ENCODE measurements at places on chromosomes 1 and 21.

DNA sequence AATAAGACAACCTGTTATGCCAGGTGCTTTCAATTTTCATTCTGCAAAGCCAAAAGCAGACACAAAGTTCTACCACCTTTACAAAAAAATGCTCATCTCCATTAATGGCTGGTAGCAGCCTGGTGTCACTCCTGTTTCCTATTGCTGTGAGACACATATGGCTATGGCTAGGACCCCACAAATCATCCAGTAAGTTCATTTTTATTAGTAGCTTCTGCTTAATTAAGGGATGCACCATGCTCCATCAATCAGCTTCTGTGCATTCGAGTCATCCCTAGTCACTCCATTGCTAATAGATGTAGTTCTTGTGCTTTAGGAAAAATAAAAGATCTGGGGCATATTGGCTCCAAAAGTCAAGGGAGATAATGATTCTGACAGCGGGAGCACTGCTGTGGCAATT lies 257.2 kb downstream of the SPATA17 start:
- DNase-seq: no peak

DNA sequence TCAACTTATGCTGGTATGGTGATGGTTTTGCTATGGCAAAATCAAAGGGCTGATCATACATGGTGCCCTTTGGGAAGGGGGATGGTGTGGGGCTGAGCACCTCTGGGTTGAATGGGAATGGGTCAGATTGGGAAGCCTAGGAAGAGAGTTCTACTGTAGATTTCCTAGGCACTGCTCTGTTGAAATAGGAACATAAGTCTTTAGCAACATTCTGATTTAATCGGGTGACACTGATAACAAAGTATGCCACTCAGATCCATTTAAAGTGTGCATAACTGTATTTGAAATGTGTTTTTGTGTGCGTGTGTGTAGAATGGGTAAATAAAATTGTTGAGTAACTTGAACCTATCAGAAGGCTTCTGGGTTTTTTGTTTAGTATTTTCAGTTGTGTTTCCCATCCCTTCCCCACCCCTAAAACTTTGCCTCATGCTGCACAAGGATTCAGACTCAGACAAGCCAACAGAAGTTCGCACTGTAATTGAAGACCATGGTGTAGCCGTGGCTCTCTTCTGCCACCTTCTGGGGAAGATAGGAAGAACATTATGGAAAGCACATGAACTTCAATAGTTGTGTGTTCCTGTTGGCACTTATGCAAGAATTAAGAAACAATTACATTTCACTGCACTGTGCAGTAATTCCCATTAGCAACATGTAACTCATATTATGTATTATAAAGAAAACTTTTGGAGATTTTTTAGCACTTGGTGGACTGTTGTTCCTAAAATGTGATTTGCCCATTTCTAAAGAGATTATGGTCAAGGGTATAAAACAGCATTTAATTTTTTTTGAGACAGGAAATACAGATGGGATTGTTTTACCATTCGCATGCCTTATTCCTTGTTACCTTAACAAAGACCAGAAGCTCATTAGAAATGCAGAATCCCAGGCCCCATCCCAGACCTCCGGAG lies 10.9 kb upstream of the C4BPB start:
- DNase-seq: peak; percentile 78

- no peak for DNase-seq
These were observed 486.9 kb upstream of the USP24 start for GRCh38 chr1:55702064-55702463.

GRCh38 chr1:86753700-86754099 lies 49.3 kb downstream of the SH3GLB1 start:
- no peak for DNase-seq

DNA sequence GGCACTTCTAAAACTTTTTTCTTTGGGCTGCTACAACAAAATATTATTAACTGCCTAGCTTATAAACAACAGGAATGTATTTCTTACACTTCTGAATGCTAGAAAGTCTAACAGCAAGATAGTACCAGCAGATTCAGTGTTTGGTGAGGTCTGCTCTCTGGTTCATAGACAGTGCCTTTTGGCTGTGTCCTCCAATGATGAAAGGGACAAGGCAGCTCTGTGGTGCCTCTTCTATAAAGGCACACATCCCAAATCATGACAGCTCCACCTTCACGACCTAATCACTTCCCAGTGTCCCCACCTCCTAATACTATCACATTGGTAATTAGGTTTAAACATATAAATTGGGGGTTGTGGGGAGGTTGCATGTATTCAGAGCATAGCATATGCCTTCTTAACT lies 9.5 kb downstream of the CFH start:
- DNase-seq: no peak

- no peak for DNase-seq
These were observed 1279.9 kb upstream of the TMPRSS15 start for GRCh38 chr21:19683492-19683891.

GRCh38 chr1:205225901-205226765 lies 1.6 kb upstream of the TMCC2 start:
- DNase-seq: peak; percentile 61

- no peak for DNase-seq
These were observed 6.9 kb downstream of the SLC9A1 start for GRCh38 chr1:27147842-27148518.

GRCh38 chr1:80509965-80510522 lies 1290.7 kb upstream of the ADGRL2 start:
- DNase-seq: no peak
